GM23248 (cell line): ENCODE measurements at places on chromosomes 12 and 14. TPM values are rescaled to one million over a fixed set of nuclear protein-coding genes. Genes with fewer than 3 reads are reported as not detected.

DNA sequence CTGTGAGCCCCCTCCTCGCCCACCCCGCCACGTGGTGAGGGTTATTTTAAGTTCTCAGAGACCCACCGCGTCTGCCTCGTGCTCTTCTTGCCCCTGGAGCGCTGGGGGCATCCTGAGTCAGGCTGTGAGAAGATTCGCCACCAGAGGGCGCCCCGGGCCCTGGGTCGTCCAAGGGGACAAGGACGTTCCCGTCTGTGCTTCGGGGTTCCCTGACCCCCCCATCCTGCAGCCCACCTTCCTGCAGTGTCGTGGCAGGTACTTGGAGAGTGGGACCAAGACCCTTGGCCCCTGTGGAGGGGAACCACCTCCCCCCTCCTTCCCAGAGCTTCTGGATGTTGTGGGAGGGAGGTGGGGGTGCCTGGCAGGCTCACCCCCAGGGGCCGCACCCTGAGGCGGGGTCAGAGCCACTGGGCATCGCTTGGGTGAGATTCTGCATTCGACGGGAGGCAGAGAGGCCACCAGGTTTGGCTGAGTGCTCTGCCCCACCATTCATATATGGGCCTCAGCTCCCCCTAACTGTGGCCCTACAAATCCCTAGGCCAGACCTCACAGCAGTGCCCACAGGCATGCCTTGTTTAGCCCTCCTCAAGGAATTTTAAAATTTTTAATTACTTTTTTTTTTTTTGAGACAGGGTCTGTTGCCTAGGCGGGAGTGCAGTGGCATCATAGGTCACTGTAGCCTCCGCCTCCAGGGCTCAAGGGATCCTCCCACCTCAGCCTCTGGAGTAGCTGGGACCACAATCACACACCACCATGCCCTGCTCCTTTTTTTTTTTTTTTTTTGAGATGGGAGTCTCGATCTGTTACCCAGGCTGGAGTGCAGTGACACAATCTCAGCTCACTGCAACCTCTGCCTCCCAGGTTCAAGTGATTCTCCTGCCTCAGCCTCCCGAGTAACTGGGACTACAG, 17.0 kb downstream of the RHOF start:
- DNase-seq, result peak; percentile 73
- no peaks in the 10 kb centered on the region for H3K36me3 ChIP-seq
- no peaks in the 10 kb centered on the region for H3K27me3 ChIP-seq
- no peak overlapping the region for H3K27ac ChIP-seq
- H3K4me3 ChIP-seq, result no peak overlapping the region
- H3K4me1 ChIP-seq, result no peaks in the 10 kb centered on the region

- no peak overlapping the region for H3K4me3 ChIP-seq
- H3K36me3 ChIP-seq, result no peaks in the 10 kb centered on the region
- no peaks in the 10 kb centered on the region for H3K4me1 ChIP-seq
These were observed 2.0 kb upstream of the MYH6 start for GRCh38 chr14:23409966-23410635.

- H3K4me1 ChIP-seq, result no peaks in the 10 kb centered on the region
- H3K27me3 ChIP-seq, result peaks cover 57% of the 10 kb centered on the region
- H3K27ac ChIP-seq, result no peak overlapping the region
- no peak overlapping the region for H3K4me3 ChIP-seq
- H3K36me3 ChIP-seq, result no peaks in the 10 kb centered on the region
These were observed 29.1 kb downstream of the CCDC88C start for GRCh38 chr14:91388551-91388975.

DNA sequence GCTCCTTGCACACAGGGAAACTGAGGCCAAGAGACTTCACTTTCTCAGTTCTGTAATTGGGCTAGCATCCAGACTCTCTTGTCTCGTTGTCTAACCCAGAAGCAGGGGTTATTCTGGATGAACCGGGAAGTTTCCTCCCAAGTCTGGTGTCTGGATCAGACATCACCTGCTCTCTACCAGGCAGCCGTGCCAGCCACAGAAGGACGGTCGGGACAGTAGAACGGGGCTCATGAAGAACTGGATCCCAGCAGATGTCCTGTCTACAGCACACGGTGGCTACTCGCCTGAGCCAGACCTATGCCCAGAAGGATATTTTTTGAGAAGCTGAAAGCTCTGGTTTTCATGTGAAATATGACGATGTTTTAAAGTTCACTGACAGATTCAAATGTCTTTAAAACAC, 19.1 kb upstream of the FZD10 start:
- no peaks in the 10 kb centered on the region for H3K36me3 ChIP-seq
- no peak for DNase-seq
- no peaks in the 10 kb centered on the region for H3K4me1 ChIP-seq
- no peaks in the 10 kb centered on the region for H3K27me3 ChIP-seq
- no peak overlapping the region for H3K27ac ChIP-seq

DNA sequence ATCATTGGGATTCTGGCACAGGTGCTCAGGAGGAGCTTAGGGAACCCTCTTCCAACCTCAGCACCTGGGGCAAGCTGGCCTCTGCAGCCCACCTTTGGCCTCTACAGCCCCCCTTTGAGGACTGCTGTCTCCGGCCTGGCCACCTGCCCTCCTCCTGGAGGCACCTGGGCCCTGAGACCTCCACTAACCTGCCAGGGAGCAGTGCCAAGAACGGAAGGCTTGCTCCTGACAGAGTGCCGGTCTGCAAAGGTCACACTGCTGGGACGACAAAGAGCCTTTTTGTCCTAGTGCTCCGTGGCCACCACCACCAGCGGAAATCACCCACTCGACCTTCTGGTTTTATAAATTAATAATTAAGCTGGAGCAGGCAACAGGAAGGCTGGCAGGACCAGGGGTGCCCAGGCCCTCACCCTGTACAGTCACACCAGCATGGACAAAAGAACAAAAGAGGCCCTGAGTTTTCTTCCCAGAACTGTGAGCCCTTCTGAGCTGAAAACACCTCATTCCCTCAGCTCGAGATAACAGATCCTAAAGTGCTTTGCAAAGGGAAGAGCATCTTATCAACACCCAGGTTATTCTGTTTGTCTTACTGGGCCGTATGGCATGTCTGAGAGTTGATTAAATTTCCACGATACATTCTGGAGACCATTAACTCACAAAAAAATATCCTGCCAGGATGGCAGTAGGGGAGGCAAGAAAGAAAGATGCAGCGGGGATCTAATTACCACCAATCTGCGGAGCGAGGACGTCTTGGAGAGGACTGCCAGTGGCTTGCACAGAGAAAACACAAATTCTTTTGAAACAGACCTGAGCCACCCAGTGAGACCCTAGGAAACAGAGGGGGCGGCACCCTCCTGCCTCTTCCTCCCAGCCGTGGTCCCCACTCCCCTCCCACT, 8.2 kb downstream of the TESC start:
- no peak overlapping the region for H3K4me3 ChIP-seq
- no peak for DNase-seq
- no peaks in the 10 kb centered on the region for H3K4me1 ChIP-seq
- no peak overlapping the region for H3K27ac ChIP-seq
- H3K36me3 ChIP-seq, result no peaks in the 10 kb centered on the region
- peaks cover 52% of the 10 kb centered on the region for H3K27me3 ChIP-seq

DNA sequence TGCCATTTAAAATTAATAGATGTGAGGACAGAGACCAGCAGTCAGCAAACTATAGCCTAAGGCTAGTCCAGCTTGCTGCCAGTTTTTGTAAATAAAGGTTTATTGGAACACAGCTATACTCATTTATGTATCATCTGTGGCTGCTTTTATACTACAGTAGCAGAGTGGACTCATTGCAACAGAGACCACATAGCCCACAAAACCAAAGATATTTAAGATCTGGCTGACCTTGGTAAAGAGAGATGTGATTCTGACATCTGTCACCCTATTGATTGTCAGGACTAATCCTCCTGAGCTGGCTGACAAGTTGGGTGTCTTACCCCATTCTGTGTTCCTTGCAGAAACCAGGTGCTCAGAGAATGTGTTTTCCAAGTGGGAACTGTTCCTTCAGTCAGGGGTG, 99.9 kb downstream of the BEGAIN start:
- H3K27me3 ChIP-seq, result no peaks in the 10 kb centered on the region
- H3K27ac ChIP-seq, result no peak overlapping the region
- H3K4me1 ChIP-seq, result peaks cover 19% of the 10 kb centered on the region
- no peaks in the 10 kb centered on the region for H3K36me3 ChIP-seq
- no peak overlapping the region for H3K4me3 ChIP-seq
- DNase-seq, result no peak

- H3K27me3 ChIP-seq, result no peaks in the 10 kb centered on the region
- no peak overlapping the region for H3K27ac ChIP-seq
- no peak overlapping the region for H3K4me3 ChIP-seq
- no peak for DNase-seq
- H3K4me1 ChIP-seq, result no peaks in the 10 kb centered on the region
These were observed 179.3 kb upstream of the BTG1 start for GRCh38 chr12:92324849-92325500.

DNA sequence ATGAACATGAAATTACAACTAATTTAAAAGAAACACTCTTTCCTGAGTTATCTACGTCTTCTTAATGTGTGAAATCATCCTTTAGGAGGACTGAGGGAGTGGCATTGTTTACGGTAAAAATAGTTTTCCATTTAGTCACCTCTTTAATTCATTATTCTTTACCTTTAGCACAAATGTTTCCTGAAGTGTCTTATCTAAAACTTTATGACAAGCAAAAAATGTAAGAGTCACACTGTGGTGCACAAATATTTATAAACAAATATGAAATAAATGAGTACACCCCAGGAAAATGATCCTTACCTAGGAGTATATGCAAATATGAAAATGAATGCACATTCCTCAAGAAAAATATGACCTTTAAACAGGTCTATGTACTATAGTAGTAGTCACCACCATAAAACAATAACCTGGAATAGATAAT, 104.6 kb downstream of the PTPRR start:
- H3K27ac ChIP-seq, result no peak overlapping the region
- no peak for DNase-seq
- no peaks in the 10 kb centered on the region for H3K36me3 ChIP-seq
- H3K4me3 ChIP-seq, result no peak overlapping the region

DNA sequence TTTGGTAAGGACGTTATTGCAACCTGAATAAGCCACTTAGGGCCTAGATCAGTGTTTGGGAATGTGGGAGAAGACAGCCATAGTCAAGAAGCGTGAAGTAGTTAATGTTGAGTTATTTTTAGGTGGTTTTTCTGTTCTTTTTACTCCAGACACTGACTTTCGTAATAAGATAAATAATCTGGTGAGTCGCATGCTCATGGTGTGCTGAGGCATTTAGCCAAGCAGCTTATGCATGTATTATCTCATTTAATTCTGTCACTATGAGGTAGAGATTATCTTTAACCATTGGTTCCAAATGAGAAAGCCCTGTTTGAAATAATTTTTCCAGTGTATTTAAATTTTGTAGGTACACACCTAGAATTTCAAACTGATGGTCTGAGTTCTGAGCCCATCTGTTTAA, 67.3 kb downstream of the RCOR1 start:
- H3K36me3 ChIP-seq, result no peaks in the 10 kb centered on the region
- no peak overlapping the region; the same call in 1 of the 2 replicates for H3K27ac ChIP-seq
- peaks cover 15% of the 10 kb centered on the region for H3K4me1 ChIP-seq
- peak; percentile 83 for DNase-seq
- no peak overlapping the region for H3K4me3 ChIP-seq
- H3K27me3 ChIP-seq, result no peaks in the 10 kb centered on the region

GRCh38 chr12:109029411-109029810, 8.5 kb upstream of the SVOP start:
- H3K27me3 ChIP-seq, result no peaks in the 10 kb centered on the region; the same call in 1 of the 2 replicates
- no peak overlapping the region for H3K27ac ChIP-seq
- no peak for DNase-seq
- H3K4me3 ChIP-seq, result no peak overlapping the region
- no peaks in the 10 kb centered on the region for H3K36me3 ChIP-seq
- H3K4me1 ChIP-seq, result no peaks in the 10 kb centered on the region

GRCh38 chr12:21939435-21939834, 1.8 kb downstream of the ABCC9 start:
- DNase-seq, result peak; percentile 10
- no peak overlapping the region for H3K27ac ChIP-seq
- no peaks in the 10 kb centered on the region for H3K27me3 ChIP-seq
- H3K36me3 ChIP-seq, result peaks cover 4% of the 10 kb centered on the region; the same call in 1 of the 2 replicates
- H3K4me3 ChIP-seq, result peak overlapping the region; percentile 75

GRCh38 chr12:126663304-126664094, 1598.3 kb downstream of the AACS start:
- peaks cover 19% of the 10 kb centered on the region for H3K4me1 ChIP-seq
- H3K27ac ChIP-seq, result no peak overlapping the region
- no peaks in the 10 kb centered on the region for H3K27me3 ChIP-seq
- DNase-seq, result peak; percentile 14

DNA sequence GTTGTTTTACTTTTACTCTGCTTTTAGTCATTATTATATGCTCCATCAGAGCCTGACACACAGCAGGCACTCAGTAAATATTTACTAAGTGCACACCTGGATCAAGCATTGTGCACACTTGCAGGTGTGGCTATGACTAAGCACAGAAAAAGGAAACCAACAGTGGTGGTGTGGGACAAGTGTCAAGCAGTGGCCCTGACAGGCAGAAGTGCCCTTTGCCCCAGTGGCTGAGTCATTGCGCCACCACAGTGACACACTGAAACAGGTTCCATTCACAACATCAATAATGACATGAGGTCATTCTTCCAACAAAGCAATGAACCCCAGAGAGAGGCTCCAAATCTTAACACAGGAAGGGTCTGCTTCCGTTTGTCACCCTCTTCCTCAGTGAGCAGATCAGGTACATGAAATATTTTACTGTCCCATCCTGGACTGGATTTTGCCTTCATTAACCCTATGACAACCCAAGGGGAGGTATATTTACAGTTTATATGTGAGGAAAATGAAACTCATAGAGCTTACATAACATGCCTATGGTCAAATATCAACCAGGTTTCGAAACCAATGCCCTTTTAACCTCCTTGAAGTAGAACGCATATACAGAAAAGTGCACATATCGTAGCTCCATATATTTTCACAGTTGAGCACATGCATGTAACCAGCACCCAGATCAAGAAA, 82.6 kb upstream of the GTF2A1 start:
- DNase-seq, result no peak
- no peak overlapping the region for H3K4me3 ChIP-seq
- no peaks in the 10 kb centered on the region for H3K36me3 ChIP-seq
- H3K27ac ChIP-seq, result no peak overlapping the region
- H3K4me1 ChIP-seq, result no peaks in the 10 kb centered on the region
- H3K27me3 ChIP-seq, result no peaks in the 10 kb centered on the region

- no peak overlapping the region for H3K4me3 ChIP-seq
- H3K4me1 ChIP-seq, result peaks cover 27% of the 10 kb centered on the region
- 0 out of 2 replicates have a peak, but pooled peaks cover 4% of the 10 kb centered on the region for H3K36me3 ChIP-seq
- no peak overlapping the region; the same call in 1 of the 2 replicates for H3K27ac ChIP-seq
- no peaks in the 10 kb centered on the region for H3K27me3 ChIP-seq
These were observed 219.1 kb downstream of the FBXL14 start for GRCh38 chr12:1375323-1375722.

Gene ZNF268
- polyA plus RNA-seq, result 11.9 and 13.9 TPM in 2 replicates

Gene SERPINA3
- 0.75 and 0.85 TPM in 2 replicates for polyA plus RNA-seq

Gene B4GALNT1
- 4.7 and 5.4 TPM in 2 replicates for polyA plus RNA-seq

Gene AHSA1
- polyA plus RNA-seq, result 130 TPM in 2 replicates

Gene LMNTD1
- polyA plus RNA-seq, result 0.39 and 0.58 TPM in 2 replicates

Gene PELI2
- polyA plus RNA-seq, result 1.3 TPM in 2 replicates

Gene CABP1
- not detected in 2 replicates for polyA plus RNA-seq

Gene LRRIQ1
- polyA plus RNA-seq, result 0.88 and 1.3 TPM in 2 replicates

Gene TAS2R13
- not detected in 2 replicates for polyA plus RNA-seq

Gene REP15
- polyA plus RNA-seq, result 0.60 and 1.5 TPM in 2 replicates
